Calu3 (cell line): ENCODE measurements at places on chromosomes 2 and 18. TPM values are rescaled to one million over a fixed set of nuclear protein-coding genes. Genes with fewer than 3 reads are reported as not detected.

DNA sequence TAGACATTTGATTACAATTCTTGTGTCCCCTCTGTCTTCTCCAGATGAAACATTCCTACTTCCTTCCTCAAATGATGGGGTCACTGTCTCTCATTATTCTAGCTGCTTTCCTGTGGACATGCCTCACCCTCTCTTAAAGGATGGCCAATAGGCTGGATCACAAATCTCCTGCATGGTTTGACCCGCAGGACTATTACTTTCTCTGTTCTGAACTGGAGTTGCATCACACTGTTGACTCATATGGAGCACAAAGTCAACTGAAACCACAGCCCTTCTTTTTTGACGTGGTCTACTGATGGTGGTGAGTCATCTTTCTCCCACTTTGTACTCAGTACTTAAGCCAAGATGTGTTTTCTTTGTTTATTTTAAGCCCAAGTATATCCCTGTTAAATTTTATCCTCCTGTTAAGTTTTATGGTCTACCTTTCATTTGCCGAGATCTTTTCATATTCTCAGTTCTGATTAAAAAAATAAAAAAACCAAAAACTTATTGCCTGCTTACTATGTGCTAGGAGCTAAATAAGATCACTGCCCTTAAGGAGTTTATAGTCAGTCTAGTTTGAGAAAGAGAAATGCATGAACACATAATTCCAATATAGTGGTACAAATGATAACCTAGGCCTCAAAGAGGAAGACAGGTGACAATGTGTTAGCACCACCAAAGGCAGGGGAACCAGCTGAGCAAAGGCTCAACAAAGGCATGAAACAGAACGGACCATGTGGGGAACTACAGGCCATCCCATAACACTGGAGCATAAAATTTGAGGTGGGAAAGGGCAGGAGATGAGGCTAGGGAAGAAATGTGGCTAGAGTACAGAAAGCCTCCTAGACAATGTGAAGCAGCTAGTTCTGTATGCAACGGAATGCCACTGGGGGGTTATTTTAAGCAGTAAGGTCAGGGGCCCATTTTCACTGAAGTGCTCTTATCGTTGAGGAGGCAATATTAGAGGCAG is 67.6 kb upstream of the ZFP36L2 start:
- peak overlapping the region; percentile 61 for H3K27ac ChIP-seq
- H3K27me3 ChIP-seq, result no peaks in the 10 kb centered on the region
- peak; percentile 57 for DNase-seq

- no peak for DNase-seq
- H3K4me3 ChIP-seq, result no peak overlapping the region
- H3K4me1 ChIP-seq, result peaks cover 62% of the 10 kb centered on the region
- H3K27ac ChIP-seq, result peak overlapping the region; percentile 25
Measured at GRCh38 chr18:23859466-23860336, 154.9 kb upstream of the TTC39C start.

DNA sequence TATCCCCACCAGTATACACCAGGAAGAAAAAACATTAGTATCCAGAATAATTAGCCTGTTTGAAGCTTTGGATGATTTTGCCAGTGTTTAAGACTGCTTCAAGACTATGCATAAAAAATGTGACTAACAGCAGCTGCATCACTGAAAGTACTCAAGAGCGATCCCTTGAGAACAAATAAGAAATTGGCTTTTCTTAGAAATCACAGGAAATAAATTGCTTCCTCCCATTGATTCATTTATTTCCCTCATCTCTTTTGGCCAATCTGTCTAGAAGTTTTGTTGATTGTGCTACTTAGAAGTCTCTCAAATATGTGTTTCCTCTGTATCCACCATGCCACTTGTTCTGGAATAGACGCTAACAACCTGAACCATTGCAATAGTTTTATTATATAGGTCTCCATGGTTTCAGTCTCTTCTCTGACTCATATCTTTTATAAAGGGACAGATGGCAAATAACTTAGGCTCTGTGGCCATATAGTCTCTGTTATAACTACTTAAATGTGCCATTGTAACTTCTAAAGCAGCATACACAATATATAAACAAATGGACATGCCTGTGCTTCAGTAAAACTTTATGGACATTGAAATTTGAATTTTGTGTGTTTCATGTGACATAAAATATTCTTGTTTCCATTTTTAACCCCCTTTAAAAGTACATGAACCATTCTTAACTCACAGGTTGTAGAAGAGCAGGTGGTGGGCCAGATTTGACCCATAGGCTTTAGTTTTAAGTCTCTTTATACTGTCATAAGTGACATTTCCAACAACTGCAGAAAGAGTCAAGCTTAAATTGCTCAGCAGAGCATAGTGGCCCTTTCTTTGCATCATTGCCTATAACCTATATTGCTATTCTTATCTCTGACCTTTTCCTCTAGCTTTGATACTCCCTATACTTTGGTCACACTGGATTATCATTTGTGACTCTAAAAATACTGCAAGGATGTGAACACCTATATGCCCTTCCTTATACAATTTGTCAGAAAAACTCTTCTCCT is 123.9 kb downstream of the MC4R start:
- no peak overlapping the region for H3K4me3 ChIP-seq
- no peak for DNase-seq
- H3K36me3 ChIP-seq, result no peaks in the 10 kb centered on the region
- peaks cover 1% of the 10 kb centered on the region for H3K4me1 ChIP-seq

DNA sequence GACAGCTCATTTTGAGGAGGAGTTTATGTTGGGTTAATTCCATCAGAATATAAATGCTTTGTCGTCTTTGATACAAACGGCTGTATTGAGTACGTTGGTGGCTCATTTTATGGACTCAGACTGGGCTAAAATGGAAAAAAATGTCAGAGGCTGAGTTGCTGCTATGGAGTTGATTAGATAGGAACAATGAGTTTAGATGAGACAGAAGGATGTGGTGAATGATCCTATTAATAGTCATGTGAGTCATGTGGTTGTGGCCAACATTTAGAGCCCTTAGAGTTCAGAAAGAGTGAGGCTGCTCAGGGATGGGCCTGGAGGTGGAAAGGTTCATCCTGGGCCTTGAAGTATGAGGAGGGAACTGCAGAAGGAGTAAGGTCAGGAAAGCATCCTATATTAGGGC is 434.2 kb downstream of the MEIS1 start:
- no peak overlapping the region for H3K27ac ChIP-seq
- no peaks in the 10 kb centered on the region for H3K36me3 ChIP-seq
- H3K4me1 ChIP-seq, result peaks cover 38% of the 10 kb centered on the region
- H3K4me3 ChIP-seq, result no peak overlapping the region
- H3K27me3 ChIP-seq, result no peaks in the 10 kb centered on the region
- DNase-seq, result no peak

- H3K36me3 ChIP-seq, result peaks cover 22% of the 10 kb centered on the region
- DNase-seq, result no peak
- no peaks in the 10 kb centered on the region for H3K27me3 ChIP-seq
- H3K4me3 ChIP-seq, result no peak overlapping the region
Measured at GRCh38 chr2:26136451-26136850, 36.4 kb upstream of the GAREM2 start.

- no peak overlapping the region for H3K4me3 ChIP-seq
- no peak for DNase-seq
- H3K4me1 ChIP-seq, result no peaks in the 10 kb centered on the region
- peaks cover 50% of the 10 kb centered on the region for H3K27me3 ChIP-seq
- H3K36me3 ChIP-seq, result no peaks in the 10 kb centered on the region
Measured at GRCh38 chr2:173822889-173823542, 142.2 kb downstream of the SP3 start.

- DNase-seq, result no peak
- H3K27ac ChIP-seq, result no peak overlapping the region
- H3K4me1 ChIP-seq, result no peaks in the 10 kb centered on the region
- H3K4me3 ChIP-seq, result no peak overlapping the region
- no peaks in the 10 kb centered on the region for H3K36me3 ChIP-seq
- H3K27me3 ChIP-seq, result no peaks in the 10 kb centered on the region
Measured at GRCh38 chr2:1269812-1270211, 143.5 kb upstream of the TPO start.

- DNase-seq, result no peak
- peaks cover 59% of the 10 kb centered on the region for H3K27me3 ChIP-seq
- H3K36me3 ChIP-seq, result no peaks in the 10 kb centered on the region
Measured at GRCh38 chr18:12044591-12044990, 49.1 kb upstream of the ANKRD62 start.

- H3K4me1 ChIP-seq, result peaks cover 21% of the 10 kb centered on the region
- H3K36me3 ChIP-seq, result no peaks in the 10 kb centered on the region
- no peak overlapping the region for H3K4me3 ChIP-seq
- no peaks in the 10 kb centered on the region for H3K27me3 ChIP-seq
Measured at GRCh38 chr2:42907835-42908234, 115.5 kb upstream of the HAAO start.

- H3K36me3 ChIP-seq, result peaks cover 36% of the 10 kb centered on the region
- no peak for DNase-seq
- no peak overlapping the region for H3K27ac ChIP-seq
- H3K27me3 ChIP-seq, result no peaks in the 10 kb centered on the region
- H3K4me3 ChIP-seq, result no peak overlapping the region
- peaks cover 35% of the 10 kb centered on the region for H3K4me1 ChIP-seq
Measured at GRCh38 chr2:74857725-74858124, 23.8 kb downstream of the HK2 start.

DNA sequence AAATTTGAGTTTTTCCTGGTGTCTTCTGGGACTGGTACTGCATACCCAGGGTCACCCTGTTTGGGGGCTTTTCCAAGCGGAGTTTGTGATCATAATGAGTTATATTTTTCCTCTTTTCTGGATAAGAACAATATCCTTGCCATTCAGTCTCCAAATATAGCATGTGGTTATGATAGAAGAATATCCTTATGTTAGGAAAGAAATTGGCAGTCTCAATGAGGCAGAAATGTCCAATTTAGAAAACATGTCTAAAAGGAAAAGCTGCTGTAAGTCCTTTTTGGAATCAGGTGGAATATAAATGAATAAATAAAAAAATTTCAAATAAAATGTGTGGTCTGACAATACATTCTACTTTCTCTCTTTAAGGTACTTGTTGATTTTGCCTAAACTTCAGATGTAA is 36.2 kb downstream of the SPATS2L start:
- H3K27me3 ChIP-seq, result no peaks in the 10 kb centered on the region
- H3K36me3 ChIP-seq, result peaks cover 37% of the 10 kb centered on the region
- no peak overlapping the region for H3K27ac ChIP-seq
- H3K4me1 ChIP-seq, result peaks cover 73% of the 10 kb centered on the region

GRCh38 chr18:36511791-36512352 is 214.4 kb downstream of the FHOD3 start:
- H3K4me3 ChIP-seq, result no peak overlapping the region
- no peaks in the 10 kb centered on the region for H3K36me3 ChIP-seq
- no peak for DNase-seq
- no peak overlapping the region for H3K27ac ChIP-seq
- peaks cover 27% of the 10 kb centered on the region for H3K27me3 ChIP-seq

GRCh38 chr18:39039813-39040212 is 1474.2 kb upstream of the CELF4 start:
- H3K36me3 ChIP-seq, result no peaks in the 10 kb centered on the region
- no peaks in the 10 kb centered on the region for H3K27me3 ChIP-seq
- no peak overlapping the region for H3K4me3 ChIP-seq

DNA sequence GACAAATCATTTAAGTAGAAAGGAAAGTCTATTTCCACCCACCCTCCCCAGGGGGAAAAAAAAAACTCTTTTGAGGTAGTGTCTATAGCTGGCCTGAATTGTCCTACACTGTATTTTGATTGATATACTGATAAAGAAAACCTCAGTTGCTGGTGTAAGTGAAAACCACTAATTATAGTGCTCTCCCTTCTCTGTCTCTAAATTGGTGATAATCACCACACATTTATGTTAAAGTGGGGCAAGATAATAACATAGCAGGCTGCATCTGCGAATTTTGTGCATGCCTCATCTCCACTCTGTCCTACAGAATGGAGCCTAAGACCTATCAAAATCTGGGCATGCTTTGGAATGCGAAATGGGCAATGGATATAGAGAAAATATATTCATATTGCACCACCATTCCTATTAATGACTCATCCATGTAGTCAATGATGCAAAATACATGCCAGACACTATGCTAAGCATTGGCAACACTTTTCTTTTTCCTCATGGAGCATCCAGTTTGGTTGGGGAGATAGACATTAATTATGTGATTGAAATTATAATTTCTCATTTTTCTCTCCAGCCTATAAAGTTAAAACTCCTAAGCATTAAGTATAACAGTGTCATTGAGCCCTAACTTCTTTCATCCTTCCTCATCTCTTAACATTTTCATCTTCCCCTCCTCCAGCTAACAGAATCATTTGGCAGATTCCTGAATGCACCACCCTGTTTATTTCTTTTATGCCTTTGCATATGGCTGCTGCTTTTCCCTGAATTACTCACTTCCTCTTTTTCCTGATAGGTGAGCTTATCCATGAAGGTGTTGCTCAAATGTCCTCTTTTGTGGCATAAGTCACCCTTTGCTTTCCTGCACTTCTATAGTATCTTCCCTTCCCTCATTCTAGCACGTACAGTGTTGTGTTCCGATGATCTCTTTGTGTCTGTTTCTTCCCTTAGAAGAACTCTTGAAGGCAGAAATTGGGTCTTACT is 58.2 kb downstream of the SLC9A2 start:
- no peaks in the 10 kb centered on the region for H3K27me3 ChIP-seq
- no peak for DNase-seq
- no peak overlapping the region for H3K4me3 ChIP-seq
- H3K4me1 ChIP-seq, result peaks cover 10% of the 10 kb centered on the region

- peak overlapping the region; percentile 41 for H3K27ac ChIP-seq
- no peak overlapping the region for H3K4me3 ChIP-seq
- H3K36me3 ChIP-seq, result peaks cover 5% of the 10 kb centered on the region
- H3K4me1 ChIP-seq, result no peaks in the 10 kb centered on the region
- peak; percentile 13 for DNase-seq
Measured at GRCh38 chr2:25294573-25295462, 46.9 kb downstream of the DNMT3A start.

GRCh38 chr2:46076251-46076650 is 221.0 kb upstream of the EPAS1 start:
- no peaks in the 10 kb centered on the region for H3K27me3 ChIP-seq
- peaks cover 28% of the 10 kb centered on the region for H3K4me1 ChIP-seq
- no peaks in the 10 kb centered on the region for H3K36me3 ChIP-seq
- H3K27ac ChIP-seq, result no peak overlapping the region
- H3K4me3 ChIP-seq, result no peak overlapping the region

Gene VWA3B
- not detected in 2 replicates for total RNA-seq

Gene PKDCC
- total RNA-seq, result 11.3 and 12.5 TPM in 2 replicates

Gene GNLY
- total RNA-seq, result not detected in 2 replicates

Gene NYAP2
- total RNA-seq, result 0.07 TPM in 1 of 2 replicates, not detected in the other

Gene IFIH1
- total RNA-seq, result 63.7 and 126 TPM in 2 replicates

Gene IL1B
- total RNA-seq, result 4.1 and 15.5 TPM in 2 replicates

Gene HNMT
- 56.5 and 68.2 TPM in 2 replicates for total RNA-seq

Gene PSMA8
- not detected in 2 replicates for total RNA-seq

Gene MARCHF4
- total RNA-seq, result 0.37 and 0.54 TPM in 2 replicates
